Smooth muscle cell of the pulmonary artery (primary cell): ENCODE measurements at places on chromosomes 3 and 15. TPM values are rescaled to one million over a fixed set of nuclear protein-coding genes. Genes with fewer than 3 reads are reported as not detected.

The ITIH3 gene
- 0.10 and 2.5 TPM in 2 replicates for total RNA-seq

The PLA2G4E gene
- total RNA-seq = not detected in 2 replicates

The PTX3 gene
- total RNA-seq = 1,136 and 1,240 TPM in 2 replicates

The LDHAL6B gene
- not detected in 2 replicates for total RNA-seq

The COL6A6 gene
- 0.23 and 2.7 TPM in 2 replicates for total RNA-seq

The P2RY12 gene
- total RNA-seq = 0.07 TPM in 1 of 2 replicates, not detected in the other

The RTP3 gene
- total RNA-seq = not detected in 2 replicates

The PPCDC gene
- total RNA-seq = 7.3 and 7.4 TPM in 2 replicates

The TNIK gene
- total RNA-seq = 29.5 and 67.0 TPM in 2 replicates

The XCR1 gene
- total RNA-seq = not detected in 2 replicates

The A4GNT gene
- not detected in 2 replicates for total RNA-seq

The CCNB2 gene
- total RNA-seq = 4.0 and 11.1 TPM in 2 replicates

The TF gene
- total RNA-seq = 0.20 and 0.43 TPM in 2 replicates

The IL16 gene
- total RNA-seq = 0.20 and 0.65 TPM in 2 replicates

The PATL2 gene
- 0.33 and 0.36 TPM in 2 replicates for total RNA-seq

The ZDHHC19 gene
- not detected in 2 replicates for total RNA-seq

The HDC gene
- not detected in 2 replicates for total RNA-seq

The SLC9A9 gene
- 2.4 and 6.6 TPM in 2 replicates for total RNA-seq

The FSD2 gene
- not detected in 2 replicates for total RNA-seq

The RHOV gene
- 0.07 TPM in 1 of 2 replicates, not detected in the other for total RNA-seq

The CXCR6 gene
- not detected in 2 replicates for total RNA-seq

The KBTBD13 gene
- not detected in 2 replicates for total RNA-seq

The PFN2 gene
- 204 and 243 TPM in 2 replicates for total RNA-seq
